Esophagus muscularis mucosa (tissue), 4 donors: ENCODE measurements at places on chromosomes 12 and 14. TPM values are rescaled to one million over a fixed set of nuclear protein-coding genes. Genes with fewer than 3 reads are reported as not detected.

GRCh38 chr12:99911081-99911480 lies 73.7 kb downstream of the ANKS1B start:
- DNase-seq: no peak

DNA sequence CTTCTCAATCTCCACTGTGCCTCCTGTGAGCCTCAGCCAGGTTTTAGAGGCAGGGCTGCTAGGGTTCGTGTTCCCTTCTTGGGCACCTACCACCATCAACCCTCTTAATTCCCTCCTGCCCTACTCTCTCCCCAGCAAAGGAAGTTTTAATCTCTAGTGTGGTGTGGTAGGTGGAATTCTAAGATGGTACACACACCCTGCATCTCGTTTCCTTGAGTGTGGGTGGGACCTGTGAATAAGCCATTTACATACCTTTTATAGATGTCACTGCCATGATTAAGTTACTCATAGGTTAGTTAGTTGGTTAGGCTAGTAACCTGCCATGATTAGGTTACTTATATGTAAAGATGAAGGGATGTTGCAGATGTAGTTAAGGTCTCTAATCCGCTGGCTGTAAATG lies 114.8 kb upstream of the VRK1 start:
- DNase-seq: no peak

- DNase-seq: no peak
Measured at GRCh38 chr14:59600211-59600945, 23.8 kb upstream of the CCDC175 start.

GRCh38 chr12:102888511-102888910 lies 28.5 kb downstream of the PAH start:
- DNase-seq: no peak

GRCh38 chr14:64266239-64266638 lies 27.9 kb downstream of the ESR2 start:
- DNase-seq: no peak

DNA sequence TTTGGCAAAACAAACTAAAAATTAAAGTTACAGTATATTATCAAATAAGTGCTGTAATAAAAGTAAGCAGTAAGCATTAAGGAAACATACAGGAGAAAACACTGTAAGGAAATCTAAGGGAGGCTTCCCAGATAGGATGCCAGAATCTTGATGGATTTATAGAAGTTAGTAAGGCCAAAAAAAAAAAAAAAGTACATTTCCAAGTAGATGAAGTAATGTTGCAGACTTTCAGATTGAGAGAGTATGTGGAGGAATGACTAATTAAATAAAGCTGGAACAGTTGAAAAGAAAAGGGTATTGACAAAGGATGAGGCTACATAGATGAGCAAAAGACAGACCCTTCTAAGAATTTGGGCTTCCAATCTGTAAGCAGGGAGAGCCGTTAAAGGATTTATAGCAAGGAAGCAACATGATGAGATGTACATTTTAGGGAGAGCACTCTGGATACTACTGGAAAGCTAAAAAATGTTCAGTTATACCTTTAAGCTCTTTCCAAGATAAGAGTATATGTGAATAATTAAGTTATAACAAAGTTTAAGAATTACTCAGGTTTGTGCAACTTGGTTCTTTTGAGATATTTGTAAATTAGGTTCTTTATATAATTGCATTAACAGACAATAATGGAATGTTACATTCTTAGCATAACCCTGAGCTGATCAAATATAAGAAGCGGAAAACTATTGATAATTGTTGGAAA lies 87.5 kb upstream of the MON2 start:
- DNase-seq: no peak

- DNase-seq: no peak
Measured at GRCh38 chr14:73752297-73752992, 38.3 kb upstream of the PNMA1 start.

GRCh38 chr12:24487606-24488005 lies 461.3 kb downstream of the BCAT1 start:
- DNase-seq: no peak

DNA sequence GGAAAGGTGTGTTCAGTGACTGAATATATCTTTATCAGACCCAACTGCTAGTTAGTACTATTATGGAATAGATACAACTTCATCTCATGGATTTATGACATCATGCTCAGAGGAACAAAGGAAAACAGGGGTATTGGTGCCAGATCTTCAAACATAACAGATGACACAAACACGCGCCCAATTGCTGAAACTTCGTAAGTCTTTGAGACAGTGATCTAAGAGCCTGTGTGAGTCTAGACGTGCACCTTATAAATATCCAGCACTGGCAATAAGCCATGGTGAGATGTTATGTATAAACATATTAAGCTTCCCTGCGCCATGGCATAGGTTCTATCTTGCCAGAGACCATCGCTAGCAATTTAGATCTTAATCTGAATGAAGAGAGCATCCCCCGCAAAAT lies 42.2 kb upstream of the NR2C1 start:
- no peak for DNase-seq

DNA sequence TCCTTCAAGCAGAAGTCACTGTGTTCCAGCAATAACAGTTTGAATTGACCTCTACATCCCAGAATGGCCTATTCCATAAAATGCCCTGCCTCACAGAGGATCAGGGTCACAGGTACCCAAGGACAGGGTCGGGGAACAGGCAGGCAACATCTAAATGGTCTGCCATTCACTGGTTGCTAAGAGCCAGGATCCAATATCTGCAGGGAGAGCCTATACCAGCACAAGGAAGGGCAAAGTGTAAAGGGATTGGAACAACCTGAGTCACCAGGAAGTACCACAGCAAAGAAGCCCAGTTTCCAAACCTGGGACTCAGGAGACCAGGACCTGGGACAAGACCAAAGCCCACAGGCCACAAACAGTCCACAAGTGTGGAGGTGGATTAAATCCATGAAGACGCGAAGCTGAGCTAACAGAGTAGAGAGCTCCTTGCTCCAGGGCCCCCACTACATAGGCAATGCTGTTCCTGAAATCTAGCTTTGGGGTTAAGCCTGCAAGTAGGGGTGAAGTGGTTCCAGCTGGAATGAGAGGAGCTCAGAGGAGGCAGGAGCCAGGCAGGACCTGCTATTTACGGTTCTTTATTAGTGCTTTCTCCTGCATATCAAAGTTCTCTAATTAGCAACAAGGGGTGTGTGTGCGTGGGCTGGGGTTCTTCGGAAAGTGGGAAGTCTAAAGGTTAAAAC lies 274.3 kb downstream of the BCL11B start:
- peak; percentile 66 for DNase-seq

DNA sequence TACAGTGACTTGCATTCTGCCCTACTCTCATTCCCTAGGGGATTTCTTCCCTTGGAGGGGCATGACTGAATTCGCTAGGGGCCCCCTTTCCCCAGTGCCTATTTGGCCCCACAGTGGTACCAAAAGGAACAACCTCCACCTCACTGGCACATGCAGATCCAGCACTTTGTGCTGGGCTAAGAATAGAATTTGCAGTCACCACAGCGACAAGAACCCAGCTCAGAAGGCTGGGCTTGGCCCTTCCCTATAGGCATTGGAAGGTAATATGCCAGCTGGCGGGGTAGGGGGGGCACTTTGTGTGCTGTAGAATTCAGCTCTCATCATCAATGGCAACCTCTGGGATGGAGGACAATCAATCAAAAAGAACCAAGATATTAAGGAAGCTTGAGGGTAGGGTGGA lies 13.9 kb downstream of the BAZ2A start:
- no peak for DNase-seq

DNA sequence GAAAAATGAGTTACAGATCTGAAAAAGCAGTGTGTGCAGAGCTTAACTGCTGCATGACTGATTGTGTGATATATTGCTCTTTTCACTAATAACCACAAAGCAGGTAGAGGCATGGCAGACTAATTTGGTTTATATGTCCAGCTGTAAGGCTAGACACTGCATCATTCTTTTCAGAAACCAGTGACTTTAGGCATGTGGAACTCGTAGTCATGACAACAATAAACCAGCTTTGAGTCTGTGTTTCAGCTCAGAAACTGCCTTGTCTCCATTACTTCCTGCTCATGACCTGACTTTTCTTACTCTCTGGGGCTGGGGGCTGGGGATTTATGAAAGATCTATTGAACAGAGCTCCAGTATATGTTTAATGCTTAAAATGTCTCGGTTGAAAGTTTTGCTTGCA lies 146.8 kb upstream of the LRIG3 start:
- no peak for DNase-seq

DNA sequence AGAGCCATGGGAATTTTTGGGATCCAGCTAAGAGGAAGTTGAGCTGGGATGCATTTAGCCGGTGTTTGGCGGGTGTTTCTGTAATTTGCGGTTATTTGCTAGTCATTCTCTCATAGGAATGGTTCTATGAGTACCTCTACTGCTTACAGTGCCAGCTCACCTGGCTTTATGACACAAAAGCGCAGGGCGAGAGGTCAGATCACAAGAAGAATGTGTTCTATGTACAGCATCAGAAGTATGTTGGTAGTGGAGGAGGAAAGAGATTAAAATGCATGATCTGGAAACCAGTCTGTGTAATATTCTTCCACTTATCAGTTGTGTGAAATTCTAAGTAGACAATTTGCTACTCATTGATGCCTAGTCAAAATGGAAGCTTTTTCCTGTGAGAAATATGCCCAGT lies 173.3 kb downstream of the ADCK1 start:
- DNase-seq: no peak

- DNase-seq: no peak
Measured at GRCh38 chr14:38404100-38404541, 148.2 kb upstream of the CLEC14A start.

- no peak for DNase-seq
Measured at GRCh38 chr12:122063694-122064024, 14.9 kb upstream of the MLXIP start.

- no peak for DNase-seq
Measured at GRCh38 chr12:68358532-68359485, 26.6 kb upstream of the MDM1 start.

- no peak for DNase-seq
Measured at GRCh38 chr12:127803545-127803944, 463.4 kb upstream of the TMEM132C start.

DNA sequence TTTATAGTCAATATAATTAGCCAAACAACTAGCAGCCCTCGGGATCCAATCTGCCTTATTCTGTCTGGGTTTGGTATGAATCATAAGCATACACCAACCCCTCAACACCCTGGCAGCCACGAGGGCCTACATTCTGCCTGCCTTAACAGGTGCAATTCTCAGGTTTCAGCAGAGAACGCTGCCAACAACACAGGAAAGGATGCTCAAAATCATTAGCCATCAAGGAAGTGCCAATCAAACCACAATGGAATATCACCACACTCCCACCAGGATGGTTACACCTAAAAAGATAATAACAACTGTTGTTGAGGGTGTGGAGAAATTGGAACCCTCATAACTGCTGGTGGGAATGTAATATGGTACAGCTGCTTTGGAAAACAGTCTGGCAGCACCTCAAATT lies 122.8 kb downstream of the TTC7B start:
- DNase-seq: no peak

CCDC198 gene
- not detected for total RNA-seq

CAPZA3 gene
- not detected for total RNA-seq

AQP6 gene
- total RNA-seq: 0.11 TPM

STXBP6 gene
- 47.3 TPM for total RNA-seq

KRT72 gene
- total RNA-seq: not detected

DTX1 gene
- total RNA-seq: 6.0 TPM

NINJ2 gene
- total RNA-seq: 2.9 TPM

PRICKLE1 gene
- 12.5 TPM for total RNA-seq

FBXO34 gene
- total RNA-seq: 19.6 TPM

IAPP gene
- not detected for total RNA-seq
